C1 segment of cervical spinal cord (tissue), 14 donors: ENCODE measurements at places on chromosomes 4 and X.

DNA sequence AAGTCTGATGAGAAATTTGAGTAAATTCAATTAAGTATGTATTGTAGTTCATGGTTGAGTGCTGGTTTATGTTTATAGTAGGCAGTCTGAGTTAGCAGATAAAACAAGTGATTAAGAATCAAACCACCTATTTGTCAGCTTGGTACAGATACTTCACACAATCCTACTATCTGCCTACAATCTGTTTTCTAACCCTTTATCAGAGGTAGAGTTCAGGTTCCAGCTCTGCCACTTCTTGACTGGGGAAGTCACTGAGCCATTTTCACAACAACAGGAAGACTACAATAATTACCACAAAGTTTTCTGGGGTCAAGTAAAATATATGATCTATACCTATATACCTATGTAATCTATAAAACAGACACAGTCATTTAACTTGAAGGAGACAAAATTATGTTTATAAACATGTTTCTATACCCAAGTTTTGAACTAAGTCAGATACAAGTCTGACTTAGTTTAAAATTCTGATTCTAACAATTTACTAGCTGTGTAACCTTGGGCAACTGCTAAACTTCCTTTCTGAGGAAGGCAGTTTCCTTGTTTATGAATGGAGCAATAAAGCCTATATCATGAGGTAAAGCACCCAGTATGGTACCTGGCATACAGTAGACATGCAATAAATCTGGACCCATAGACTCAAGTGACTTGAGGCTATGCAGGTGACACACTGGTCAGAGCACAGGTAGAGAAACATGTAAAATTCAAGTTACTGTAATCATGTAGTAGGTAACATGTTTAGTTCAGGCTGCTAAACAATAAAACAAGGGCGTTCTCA lies 37.2 kb upstream of the BDH2 start:
- DNase-seq: no peak

GRCh38 chr4:41155194-41155830 lies 59.0 kb downstream of the APBB2 start:
- no peak for DNase-seq

GRCh38 chr4:70591955-70592582 lies at the start of gene AMBN:
Gene AMBN, plus strand, starts transcription at chr4:70592256. Its CDS starts 103 bp downstream, at chr4:70592359.
- no peak for DNase-seq

- DNase-seq: no peak
Measured at GRCh38 chr4:108336076-108336475, 167.3 kb upstream of the LEF1 start.

- DNase-seq: no peak
Measured at GRCh38 chr4:53935780-53936179, 128.6 kb downstream of the CHIC2 start.

DNA sequence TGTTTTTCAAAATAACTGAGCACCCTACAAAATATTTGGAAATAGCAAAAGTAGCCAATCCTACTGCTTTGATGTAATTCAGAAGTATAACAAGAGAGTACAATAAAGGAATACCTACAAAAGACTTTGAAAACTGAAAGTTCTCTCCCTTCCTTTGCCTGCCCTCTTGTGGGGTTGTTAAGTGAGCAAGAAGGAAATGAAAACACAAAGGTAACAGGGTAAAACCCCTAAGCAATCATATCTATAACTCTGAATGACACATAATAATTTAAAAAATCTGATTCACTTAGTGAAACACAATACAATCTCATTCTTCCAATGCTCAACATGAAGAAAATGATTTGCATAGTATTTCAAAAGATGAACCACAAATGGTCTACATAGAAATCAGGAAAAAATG lies 98.2 kb downstream of the FRYL start:
- no peak for DNase-seq

DNA sequence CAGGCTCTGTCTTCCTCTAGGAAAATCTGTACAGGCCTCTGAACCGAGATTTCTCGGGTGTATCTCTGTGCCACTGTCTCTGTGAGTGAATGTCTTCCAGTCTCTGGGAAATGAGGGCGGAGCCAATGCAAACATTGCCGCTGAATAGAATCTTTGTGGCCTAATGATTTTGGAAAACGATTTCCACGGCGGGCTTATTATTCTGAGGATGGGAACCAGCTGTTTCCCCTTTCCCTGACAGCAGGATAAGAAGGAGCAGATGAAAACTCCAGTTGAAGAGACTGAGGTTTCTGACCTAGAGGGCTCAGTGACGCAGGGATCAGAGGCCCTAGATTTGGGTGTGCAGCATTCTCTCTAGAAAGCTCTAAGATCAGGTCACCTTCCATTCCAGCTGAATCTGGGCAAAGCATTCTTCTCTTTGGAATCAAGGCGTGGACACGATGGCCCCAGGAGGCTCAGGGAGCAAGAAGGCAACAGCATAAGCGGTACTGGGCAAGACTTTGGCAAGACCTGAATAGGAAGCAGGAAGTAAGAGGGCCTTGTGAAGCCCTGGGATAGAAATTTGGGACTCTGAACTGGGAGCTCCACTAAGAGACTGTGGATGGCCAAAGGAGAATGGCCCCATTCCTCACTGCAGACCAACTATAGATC lies 47.3 kb downstream of the PJA1 start:
- DNase-seq: no peak

DNA sequence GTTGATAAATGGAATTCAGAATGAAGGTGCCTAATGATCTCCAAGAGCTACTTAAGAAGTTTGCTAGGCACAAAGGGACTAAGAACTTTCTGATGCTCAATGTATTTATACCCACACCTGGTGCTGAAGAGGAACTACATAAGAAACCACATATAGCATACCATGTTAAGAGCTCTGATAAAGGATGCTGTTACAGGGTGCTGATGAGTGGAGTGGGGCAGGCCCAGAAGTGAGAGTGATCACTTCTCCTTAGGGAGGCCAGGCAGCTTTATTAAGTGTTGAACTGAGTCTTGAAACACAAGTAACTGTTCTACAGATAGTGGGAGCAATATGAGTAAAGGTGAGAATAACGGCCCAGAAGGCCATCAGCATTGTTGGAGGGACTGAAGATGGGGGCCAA lies 68.3 kb upstream of the CHRDL1 start:
- no peak for DNase-seq

GRCh38 chr4:168279556-168279955 lies 39.0 kb downstream of the DDX60 start:
- no peak for DNase-seq

GRCh38 chr4:71729856-71730255 lies 54.0 kb downstream of the GC start:
- no peak for DNase-seq

GRCh38 chrX:9337046-9337445 lies 127.8 kb upstream of the TBL1X start:
- DNase-seq: no peak

DNA sequence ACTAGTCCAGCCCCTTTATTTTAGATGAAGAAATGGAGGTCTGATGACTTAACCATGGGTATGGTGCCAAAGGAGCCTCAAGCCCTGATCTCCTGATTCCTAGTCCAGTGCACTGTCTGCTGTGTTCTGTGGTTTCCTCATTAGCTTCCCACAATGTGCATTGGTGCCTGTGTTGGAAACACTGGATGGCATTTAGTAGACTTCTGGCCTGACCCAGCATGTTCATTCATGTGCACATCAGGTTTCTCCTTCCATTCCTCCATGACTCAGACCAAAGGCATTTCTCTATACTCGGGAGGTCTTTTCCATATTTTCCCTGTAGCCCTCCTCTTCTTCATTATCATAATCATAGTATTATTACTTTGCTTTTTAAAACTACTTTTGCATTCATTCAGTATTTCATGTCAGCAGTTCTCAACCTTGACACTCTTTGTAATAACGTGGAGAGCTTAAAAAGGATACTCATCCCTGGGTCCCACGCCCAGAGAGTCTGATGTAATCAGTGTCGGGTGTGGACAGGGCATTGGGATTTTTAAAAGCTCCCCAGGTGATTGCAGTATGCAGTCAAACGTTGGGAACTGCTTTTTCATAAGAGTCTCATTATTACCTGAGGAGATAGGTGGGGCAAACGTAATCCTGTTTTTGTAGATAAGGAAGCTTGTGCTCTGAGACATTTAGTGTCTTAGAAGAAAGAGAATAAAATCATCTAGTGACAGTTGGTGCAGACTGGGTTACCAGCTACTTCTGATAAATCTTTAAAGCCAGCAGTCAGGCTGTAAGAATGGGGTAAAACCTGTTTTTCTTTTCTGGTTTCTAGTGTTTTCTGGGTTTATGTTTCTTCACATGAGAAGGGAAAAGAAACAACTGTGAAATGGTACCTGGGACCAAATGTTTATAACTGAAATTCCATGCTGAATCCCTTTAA lies 40.9 kb upstream of the XK start:
- DNase-seq: no peak
